ENCODE measurements at places on chromosomes 4 and X. TPM values are rescaled to one million over a fixed set of nuclear protein-coding genes. Genes with fewer than 3 reads are reported as not detected.

Gene NRK
- 36.1 TPM for total RNA-seq

Gene CCDC110
- 1.4 TPM for total RNA-seq

Gene ERCC6L
- total RNA-seq: 1.8 TPM

Gene LUZP4
- total RNA-seq: not detected

Gene PGRMC1
- 122 TPM for total RNA-seq

Gene PHEX
- total RNA-seq: 1.5 TPM

Gene XPNPEP2
- 4.1 TPM for total RNA-seq

Gene TMEM47
- total RNA-seq: 22.5 TPM

- no peak for DNase-seq
Observed at GRCh38 chr4:10701702-10702460, 17.3 kb upstream of the CLNK start.

- no peak for DNase-seq
Observed at GRCh38 chr4:89100853-89101252, 10.5 kb upstream of the TIGD2 start.

GRCh38 chr4:101074326-101074725 lies 273.0 kb downstream of the PPP3CA start:
- no peak for DNase-seq

DNA sequence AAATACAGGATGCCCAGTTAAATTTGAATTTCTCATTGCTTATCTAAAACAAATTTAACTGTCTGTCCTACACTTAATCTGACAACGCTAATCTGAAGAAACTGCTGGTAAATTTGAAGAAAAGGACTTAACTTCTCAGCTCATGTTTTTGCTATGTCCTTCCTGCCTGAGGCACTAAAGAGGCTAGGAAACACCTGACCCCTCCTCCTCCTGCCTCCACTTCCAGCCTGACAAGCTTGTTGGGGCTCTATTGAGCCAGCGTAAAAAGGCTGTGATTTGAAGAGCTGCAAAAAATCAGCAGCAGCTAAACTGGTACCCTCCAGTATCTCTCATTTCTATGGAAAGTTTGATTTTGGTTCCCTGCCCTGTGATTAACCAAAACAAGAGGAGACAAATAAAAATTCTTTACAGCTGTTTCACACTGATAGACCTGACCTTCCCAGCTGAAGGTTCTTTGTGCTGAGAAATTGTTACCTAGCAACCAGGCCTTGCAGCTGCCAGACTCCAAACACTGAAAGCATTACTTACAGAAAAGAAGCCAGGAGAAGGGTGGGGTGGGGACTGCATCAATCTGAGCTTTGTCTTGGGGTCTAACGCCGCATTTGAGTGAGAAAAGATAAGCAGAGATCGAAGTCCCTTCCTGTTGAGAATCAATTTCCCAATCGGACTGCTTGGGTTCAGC lies 35.0 kb downstream of the DCX start:
- DNase-seq: no peak

GRCh38 chrX:70422851-70423341 lies at the start of gene GDPD2:
GDPD2 (plus strand) TSS chrX:70423314; CDS start chrX:70424985, 1,671 bp downstream.
- no peak for DNase-seq

- no peak for DNase-seq
Observed at GRCh38 chrX:153974726-153975286, 2.3 kb downstream of the TMEM187 start.

DNA sequence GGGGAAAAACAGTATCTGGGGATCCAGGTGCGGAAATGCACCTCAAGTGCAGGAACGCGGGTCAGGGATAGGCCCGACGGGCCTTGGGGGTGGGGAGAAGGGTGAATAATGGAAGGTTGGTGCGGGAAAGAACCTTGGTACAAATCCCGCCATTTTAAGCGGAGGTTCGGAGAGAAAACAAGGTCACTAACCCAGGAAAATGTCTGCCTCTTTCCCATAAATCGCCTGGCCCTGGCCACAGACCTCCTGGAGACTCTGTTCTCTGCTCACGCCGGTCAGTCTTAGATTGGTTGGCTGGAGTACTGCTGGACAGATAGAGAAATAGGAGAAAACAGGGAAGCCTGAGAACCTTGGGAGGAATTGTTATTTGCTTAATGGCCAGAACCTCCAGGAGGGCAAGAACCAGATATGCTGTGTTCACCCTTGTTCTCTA lies 897 bp upstream of the FBXL5 start:
- DNase-seq: no peak

- DNase-seq: no peak
Observed at GRCh38 chrX:13235930-13236329, 83.9 kb downstream of the ATXN3L start.

DNA sequence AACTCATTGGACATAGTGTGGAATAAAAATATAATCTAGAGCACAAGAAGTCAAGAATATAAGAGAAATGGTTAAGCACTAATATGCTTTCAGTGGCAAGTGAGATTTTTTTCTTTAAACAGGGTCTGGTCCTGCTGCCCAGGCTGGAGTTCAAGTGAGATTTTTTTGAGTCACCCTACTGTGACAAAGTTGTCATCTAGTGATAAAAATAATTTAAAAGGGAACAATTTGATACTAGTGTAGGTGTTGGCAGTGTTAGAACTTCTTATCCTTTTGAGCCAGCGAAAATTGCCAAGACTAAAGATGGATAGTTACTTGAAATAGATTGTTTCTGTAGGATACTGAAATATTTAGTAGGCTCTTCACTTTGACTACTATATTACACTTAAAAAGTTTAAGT lies 67.9 kb upstream of the TECRL start:
- no peak for DNase-seq

- DNase-seq: no peak
Observed at GRCh38 chr4:43337707-43338106, 445.2 kb downstream of the GRXCR1 start.

GRCh38 chr4:169397762-169398161 lies 127.0 kb upstream of the SH3RF1 start:
- DNase-seq: peak; percentile 77

- DNase-seq: no peak
Observed at GRCh38 chr4:73852771-73853170, 325 bp upstream of the PF4V1 start.

- DNase-seq: no peak
Observed at GRCh38 chr4:186168750-186169149, 22.6 kb upstream of the CYP4V2 start.

Measured in skin of body (tissue), 3 donors.